ENCODE measurements at places on chromosomes 11 and 22.

- no peak for DNase-seq
These were observed 458.3 kb downstream of the METTL15 start for GRCh38 chr11:28566339-28567089.

DNA sequence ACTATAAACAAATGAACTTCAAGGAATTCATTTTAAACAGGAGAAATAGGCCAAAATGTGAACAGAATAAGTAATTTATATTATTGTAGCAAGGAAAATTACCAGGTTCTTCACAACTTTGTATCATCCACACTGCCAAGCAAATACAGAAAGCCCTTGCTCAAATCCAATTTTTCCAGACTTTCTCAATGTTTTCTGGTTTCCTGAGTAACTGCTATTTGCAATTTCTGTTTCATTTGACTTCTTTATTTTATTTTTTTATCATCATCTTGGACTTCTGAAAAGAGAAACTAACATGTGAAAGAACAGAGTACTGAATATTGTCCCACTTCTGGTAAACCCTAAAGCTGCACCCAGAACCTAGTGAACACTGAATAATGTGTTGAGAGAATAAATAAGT lies 61.0 kb downstream of the SLC1A2 start:
- no peak for DNase-seq

DNA sequence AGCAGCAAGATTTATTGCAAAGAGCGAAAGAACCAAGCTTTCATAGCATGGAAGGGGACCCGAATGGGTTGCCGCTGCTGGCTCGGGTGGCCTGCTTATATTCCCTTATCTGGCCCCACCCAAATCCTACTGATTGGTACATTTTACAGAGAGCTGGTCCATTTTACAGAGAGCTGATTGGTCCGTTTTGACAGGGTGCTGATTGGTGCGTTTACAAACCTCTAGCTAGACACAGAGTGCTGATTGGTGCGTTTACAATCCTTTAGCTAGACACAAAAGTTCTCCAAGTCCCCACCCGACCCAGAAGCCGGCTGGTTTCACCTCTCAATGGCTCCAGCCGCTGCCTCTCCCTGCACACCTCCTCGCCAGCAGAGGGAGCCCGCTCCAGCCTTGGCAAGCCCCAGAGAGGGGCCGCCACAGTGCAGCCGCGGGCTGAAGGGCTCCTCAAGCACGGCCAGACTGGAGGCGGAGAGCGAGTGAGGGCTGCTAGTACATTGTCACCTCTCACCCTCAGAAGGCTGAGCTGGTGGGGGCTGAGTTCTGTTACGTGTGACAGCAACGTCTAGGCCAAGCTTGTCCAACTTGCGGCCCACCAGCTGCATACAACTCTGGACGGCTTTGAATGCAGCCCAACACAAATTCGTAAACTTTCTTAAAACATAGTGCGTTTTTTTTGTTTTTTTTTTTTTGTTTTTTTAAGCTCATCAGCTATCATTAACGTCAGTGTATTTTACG lies 8.7 kb downstream of the PTH start:
- no peak for DNase-seq

DNA sequence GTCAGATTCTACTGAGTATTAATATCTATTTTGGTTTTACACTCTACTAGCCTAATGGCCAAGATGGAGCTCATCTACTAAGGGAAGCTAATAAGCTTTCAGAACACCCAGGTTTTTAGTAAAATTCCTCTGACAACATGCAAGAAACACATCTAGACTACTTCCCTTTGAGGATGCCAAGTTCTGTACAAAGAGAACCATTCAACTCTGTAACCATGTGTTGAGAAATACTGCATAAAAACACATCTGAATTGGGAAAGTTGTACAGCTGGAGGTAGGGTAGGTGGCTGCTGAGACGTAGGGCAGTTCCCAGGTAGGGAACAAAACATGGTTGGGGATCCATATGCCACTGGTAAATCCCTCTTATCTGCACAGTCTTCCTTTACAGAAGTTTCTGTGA lies 66.2 kb downstream of the SC5D start:
- no peak for DNase-seq

DNA sequence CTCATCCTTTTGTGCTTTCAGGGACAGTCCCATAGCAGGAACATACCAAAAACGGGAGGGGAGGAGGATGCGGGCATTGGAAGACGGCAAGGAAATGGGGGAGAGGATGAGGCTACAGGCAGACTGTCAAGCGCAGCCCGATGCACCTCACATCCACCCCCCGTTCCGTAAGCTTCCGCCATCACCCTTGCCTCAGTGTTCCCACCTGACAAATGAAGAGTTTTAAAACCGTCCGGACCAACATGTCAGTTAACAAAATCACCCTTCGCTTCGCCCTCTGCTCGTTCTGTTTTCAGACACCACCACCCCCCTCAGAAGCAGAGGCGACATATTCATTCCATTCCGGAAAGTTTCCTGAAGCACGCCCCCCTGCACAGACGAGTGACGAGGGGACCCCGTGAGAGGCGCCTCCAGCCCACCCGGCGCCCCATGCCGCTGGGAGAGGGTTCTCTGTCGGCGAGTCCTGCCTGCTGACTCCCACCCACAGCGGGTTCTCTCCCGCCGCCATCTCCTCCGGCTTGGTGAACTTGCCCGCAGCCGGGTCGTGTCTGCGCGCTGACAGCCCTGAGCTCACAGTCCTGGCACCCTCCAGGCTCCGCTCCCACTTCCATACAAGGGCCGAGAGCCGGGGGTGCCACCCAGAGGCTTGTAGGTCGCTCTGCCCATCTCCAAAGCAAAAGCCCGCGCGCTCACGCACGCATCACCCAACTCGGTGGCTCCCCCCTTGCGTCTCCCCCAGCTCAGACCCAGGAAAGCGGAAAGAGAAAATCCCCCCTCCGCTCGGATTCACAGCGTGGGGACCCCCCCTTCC lies 1.5 kb downstream of the IGSF9B start:
- no peak for DNase-seq

DNA sequence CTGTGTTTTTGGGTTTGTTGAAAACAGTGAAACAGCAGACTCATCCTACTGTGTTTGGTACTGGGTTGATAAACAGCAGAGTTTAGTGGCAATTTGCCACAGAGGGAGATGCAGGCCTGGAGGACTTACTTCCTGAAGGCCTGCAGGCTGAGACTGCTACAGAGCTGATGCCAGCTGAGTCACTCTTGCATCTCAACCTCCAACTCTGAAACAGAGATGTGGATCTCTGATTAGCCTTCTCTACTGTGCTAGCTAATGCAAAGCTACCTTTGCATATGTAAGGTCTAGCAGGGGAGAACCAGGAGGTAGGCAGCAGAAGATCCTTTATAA lies 14.3 kb downstream of the ATP5MG start:
- DNase-seq: no peak

DNA sequence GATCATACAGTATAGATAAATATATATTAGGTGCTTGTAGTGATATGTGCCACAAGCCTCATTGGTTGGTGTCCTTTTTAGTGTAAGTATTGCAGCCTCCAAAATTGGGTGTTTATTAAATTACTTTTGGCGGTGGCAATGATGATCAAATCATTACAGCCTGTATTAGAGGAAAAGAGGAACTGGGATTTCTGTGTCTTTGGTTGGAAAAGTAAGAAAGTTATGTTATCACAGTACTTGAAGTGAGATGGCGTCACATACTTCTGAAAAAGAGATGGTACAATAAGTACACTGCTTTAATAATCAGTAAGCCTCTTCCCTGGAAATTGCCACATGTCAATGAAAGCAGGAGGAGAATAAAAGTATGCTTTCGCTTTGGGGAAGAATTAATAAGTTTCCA lies 523 bp upstream of the MPZL3 start:
- DNase-seq: no peak

GRCh38 chr11:46216019-46216764 lies 61.3 kb upstream of the CREB3L1 start:
- DNase-seq: no peak

DNA sequence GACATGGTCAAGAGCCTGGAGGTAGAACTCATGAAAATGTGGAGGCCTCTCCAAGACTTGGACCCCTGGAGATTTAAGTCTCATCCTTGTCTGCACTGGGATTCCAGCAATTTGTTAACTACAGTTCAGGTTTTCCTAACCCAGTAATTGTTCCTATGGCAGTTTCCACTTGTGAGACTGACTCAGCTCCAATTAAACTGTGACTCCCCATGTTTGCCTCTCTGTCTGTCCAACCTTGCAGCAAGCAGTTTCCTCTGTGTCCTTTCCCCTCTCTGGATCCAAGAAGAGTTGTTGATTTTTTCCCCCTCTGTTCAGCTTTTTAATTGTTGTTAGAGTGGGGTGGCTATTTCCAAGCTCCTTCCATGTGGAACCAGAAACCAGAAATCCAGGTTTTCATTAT lies 16.2 kb upstream of the ARHGAP20 start:
- no peak for DNase-seq

- DNase-seq: no peak
These were observed 8.4 kb upstream of the FLI1 start for GRCh38 chr11:128685402-128686020.

- DNase-seq: no peak
These were observed 379 bp upstream of the RAB38 start for GRCh38 chr11:88175569-88176075.

GRCh38 chr22:28822930-28823551 lies 22.7 kb upstream of the XBP1 start:
- no peak for DNase-seq

DNA sequence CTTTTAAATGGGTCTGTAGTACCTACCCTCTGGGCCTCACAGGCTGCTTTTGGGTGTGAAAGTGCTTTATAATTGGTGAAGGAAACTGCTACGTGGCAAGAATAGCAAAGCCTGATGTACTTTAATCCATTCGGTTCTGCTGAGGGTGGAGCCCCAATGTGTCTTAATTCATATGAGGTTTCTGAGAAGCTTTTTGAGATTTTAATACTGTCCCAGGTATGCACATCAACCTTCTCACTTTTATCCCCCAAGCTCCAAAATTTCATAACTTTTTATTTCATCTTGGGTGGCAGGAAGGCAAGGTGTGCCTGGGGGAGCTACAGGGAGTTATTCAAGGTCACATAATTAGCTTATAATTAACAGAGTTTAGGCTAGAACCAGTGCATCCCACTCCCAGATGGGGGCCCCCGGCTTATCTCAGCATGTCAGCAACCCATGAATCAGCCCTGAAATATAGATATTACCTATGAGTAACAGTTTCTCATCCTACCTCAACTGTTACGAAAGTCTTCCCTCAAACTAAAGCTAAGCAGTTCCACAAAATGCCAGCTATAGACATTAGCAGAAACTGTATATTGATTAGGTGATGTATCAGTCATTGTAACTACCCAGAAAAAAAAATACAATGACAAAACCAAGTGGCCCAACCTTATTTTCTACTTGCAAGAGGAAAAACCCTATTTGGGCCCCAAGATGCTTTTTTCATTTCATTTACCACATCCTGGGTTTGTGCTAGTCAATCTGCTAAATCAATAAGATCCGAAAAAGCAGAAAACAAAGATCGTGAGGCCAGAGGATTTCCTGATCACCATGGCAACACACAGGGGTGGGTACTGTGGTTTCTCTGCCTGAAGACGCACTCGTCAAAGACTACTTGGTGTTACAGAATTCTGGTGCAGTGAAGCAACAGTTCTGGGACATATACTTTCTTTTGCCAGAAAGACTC lies 26.7 kb downstream of the CD44 start:
- DNase-seq: peak; percentile 66

GRCh38 chr11:34036456-34036855 lies 15.1 kb upstream of the CAPRIN1 start:
- no peak for DNase-seq

DNA sequence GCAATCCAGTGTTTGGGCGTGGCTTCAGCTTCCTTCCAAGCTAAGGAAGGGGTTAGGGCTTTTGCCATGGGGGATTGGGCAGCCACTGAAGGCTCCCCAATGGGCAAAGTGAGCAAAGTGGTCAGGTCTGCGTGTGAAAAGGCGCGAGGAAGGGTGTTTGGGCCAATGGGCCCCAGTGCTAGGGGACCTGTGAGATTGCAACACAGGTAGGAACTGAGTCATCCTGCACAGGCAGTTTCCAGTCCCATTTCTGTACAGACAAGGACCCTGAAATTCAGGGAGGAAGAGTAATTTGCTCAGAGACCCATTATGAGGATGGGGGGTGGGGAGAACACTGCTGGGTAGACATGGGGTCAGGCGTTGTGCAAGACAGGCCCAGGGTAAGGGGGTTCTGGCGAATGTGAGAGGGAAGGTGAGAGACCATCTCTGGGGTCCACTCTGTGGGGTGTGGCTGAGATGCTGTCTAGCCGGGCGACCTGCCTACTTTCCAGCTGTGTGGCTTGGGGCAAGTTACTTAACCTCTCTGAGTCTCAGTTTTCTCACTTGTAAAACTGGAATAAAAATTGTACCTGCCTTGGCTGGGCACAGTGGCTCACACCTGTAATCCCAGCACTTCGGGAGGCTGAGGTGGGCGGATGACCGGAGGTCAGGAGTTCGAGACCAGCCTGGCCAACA lies 7.3 kb downstream of the CCDC88B start:
- no peak for DNase-seq

GRCh38 chr22:30246814-30247376 lies 336 bp upstream of the LIF start:
- DNase-seq: no peak

GRCh38 chr11:114074546-114075343 lies 15.2 kb downstream of the ZBTB16 start:
- DNase-seq: no peak

- no peak for DNase-seq
These were observed 98.5 kb downstream of the EHF start for GRCh38 chr11:34719303-34719848.

DNA sequence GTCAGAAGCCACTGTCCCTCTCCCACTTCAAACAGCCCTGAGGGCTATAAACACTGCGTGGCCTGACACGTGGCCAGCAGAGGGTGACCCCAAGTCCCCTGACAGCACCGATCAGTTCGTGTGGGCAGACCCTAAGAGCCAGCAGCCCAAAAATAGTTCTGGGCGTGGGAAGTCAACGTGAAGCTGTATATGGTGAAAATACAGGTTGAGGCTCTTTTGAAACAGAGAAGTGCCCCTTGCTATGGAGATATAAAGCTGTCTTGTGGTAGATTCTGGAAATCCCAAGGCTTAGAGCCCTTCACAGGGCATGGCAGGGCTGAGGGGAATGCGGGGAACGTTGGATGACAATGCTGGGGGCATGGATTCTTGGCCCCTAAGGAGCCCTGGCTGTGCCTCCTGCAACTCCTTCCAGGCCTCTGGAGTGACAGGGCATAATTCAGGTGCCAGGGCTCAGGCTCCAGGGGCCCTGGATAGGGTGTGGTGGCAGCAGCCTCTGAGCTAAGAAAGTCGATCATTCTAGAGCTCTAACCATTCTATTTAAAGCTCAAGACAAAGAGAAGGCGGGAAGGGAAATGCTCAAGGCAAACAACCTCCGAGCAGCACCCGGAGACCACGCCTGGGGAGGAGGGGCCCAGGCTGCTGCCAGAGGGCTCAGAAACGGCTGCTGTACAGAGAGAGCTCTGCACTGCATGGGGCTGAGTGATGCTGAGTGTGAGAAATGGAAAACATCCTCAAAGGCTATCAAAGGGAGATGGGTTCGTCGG lies 60.4 kb upstream of the CD5 start:
- DNase-seq: peak; percentile 59

- DNase-seq: no peak
These were observed 38.0 kb downstream of the METTL15 start for GRCh38 chr11:28146123-28146751.
